Fibroblast of skin of left biceps (primary cell): ENCODE measurements at places on chromosomes 7 and 10.

DNA sequence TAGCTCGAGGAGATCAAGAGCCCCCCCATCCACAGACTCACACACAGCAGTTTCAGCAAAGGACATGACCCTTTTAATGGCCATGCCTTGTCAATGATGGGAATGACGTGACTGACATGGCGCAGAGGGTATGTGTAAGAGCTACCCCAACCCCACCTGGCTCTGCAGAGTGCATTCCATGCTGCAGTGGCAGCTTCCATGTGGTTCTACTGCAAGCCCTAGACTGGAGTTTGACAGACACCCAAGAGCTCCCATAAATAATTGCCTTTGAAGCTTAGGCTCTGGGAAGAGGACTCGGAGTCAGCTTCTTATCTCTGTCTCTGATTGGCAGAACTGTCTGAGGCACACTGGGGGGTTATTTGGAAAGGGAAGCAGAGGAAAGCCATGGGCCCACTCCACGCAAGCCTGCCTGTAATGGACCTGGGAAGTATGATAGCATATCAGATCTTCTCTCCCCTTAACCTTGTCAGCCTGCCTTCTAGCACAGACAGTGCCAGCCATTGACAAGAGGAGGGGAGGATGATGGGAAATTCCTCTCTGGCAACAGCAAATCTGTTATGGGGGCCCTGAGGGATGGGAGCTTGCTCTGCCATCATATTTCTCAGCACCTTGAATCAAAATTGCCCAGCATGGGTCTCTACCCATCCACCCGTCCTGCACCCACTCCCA, 478.5 kb upstream of the PODXL start:
- DNase-seq: no peak

DNA sequence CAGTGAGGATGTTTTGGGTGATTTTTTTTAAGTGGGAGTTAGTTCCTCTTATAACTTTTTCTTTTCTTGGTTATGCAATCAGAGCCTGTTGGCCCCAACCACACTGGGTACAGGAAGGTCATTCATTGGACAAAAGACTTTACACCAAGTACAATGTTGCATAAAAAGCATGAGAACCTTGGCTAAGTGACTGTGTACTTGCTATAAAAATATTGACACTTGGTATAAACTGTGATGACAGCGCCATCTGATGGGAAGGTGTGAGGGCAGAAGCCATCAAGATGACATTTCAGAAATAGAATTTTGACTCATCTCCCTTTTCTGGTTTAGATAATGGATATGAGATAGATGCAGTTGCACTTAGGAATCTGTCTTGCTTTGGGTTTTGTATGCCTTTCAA, 126.4 kb upstream of the CCDC6 start:
- DNase-seq: no peak

DNA sequence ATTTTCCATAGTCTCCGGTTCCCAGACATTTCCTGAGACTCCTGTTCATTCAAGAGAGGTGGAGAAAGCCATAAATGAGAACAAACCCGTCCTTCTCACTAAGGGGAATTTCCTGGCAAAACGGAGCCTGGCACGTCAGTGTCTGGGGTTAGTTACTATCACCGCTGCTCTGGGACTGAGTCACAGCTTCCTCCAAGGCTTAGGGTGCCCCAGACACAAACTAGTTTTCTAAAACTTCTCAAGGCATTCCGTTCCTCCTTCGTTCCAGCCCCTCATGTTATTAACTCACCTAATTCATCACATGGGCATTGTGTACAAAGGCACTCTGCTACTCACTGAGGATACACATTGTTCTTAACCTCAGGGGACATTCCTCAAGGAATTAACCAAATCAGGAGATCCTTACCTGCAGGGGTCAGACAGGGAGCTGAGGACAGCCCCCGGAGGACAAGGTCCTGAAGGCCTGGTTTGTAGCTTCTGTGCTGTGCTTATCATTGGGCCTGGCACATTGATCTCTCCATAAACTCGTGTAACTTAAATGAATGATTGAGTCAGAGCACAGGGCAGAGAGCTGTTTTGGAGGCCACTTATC, 103.0 kb upstream of the KLF6 start:
- no peak for DNase-seq

DNA sequence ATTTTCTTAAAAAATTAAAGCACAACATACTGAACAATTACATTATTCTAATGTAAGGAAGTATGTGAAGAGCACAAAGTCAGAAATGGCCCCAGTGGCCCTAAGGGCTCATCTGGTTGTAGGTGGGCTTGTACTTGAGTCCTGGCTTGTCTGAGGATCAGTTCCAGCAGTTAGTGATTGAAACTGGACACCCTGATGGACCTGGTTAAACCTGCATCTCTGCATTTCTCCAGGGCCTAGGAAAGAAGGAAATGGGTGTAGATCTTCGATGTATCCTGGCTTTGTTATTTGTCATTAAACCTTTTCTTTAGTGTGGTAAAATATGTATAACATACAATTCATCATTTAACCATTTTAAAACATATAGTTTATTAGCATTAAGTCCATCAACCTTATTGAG, 9.7 kb upstream of the AKR1C2 start:
- no peak for DNase-seq

- no peak for DNase-seq
Observed at GRCh38 chr7:77351539-77352004, 64.6 kb downstream of the GSAP start.
